GM20000 (cell line): ENCODE measurements at places on chromosomes 2 and 18.

DNA sequence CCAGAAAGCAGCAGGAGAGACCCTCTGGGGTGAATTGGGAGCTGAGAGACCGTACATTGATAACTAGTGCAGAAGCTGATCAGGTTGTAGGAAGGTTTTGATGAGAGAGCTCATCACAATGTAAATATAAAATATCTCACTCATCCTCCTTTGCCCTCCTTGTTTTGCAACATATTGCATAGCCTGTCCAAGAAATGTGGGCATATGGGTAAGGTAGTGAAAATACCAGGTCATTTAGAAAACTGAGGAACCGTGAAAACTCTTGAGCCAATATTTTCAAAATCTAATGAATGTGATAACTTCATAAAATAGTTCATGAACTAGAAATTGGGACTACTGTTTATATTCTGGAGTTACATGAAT is 31.4 kb downstream of the C18orf54 start:
- no peak for DNase-seq

DNA sequence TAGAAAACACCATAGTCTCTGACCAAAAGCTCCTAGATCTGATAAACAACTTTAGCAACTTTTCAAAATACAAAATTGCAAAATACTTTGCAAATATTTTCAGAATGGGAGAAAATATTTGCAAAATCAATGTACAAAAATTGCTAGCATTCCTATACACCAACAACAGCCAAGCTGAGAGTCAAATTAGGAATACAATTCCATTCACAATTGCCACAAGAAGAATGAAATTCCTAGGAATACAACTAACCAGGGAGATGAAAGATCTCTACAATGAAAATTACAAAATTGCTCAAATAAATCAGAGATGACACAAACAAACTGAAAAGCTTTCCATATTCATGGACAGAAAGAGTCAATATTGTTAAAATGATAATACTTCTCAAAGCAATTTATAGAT is 327.0 kb upstream of the ZC3H15 start:
- DNase-seq = no peak

DNA sequence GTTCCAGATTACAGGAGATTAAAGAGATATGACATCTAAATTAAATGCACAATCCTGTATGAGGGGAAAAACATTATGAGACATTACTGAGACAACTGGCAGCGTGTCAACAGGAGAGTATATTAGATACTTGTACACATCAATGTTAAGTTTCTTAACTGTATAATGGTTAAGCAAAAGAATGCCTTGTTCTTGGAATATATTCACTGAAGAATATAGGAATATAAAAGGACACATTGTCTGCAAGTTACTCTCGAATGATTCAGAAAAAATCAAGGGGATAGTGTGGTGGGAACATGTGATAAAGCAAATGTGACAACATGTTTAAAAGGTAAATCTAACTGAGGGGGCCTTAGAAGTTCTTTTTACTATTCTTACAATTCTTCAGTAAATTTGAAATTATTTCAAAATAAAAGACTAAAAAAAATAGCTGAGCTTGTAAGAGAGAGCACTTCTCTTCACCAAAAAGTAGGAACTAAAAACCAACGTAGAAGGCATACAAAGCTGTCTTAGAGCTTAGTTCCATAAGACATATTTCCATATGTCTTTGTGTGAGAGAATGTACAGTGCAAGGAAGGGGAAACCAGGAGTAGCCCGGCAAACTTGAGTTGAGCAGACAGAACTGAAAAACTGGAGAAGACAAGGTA is 7.5 kb downstream of the WDPCP start:
- DNase-seq = no peak

- no peak for DNase-seq
Observed at GRCh38 chr2:182077023-182077422, 91.4 kb downstream of the PPP1R1C start.
